GM06990 (cell line): ENCODE measurements at places on chromosomes 4 and X.

DNA sequence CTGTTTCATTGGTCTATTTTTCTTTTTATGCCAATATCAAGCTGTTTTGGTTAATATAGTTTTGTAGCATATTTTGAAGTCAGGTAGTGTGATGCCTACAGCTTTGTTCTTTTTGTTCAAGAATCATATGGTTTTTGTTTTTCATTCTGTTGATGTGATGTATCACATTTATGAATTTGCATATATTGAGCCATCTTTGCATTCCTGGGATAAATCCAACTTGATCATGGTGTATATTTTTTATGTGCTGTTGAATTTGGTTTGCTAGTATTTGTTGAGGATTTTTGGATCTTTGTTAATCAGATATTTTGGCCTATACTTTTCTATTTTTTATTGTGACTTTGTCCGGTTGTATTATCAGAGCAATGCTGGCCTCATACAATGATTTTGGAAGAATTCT, 74.8 kb downstream of the GPAT3 start:
- no peak for DNase-seq

DNA sequence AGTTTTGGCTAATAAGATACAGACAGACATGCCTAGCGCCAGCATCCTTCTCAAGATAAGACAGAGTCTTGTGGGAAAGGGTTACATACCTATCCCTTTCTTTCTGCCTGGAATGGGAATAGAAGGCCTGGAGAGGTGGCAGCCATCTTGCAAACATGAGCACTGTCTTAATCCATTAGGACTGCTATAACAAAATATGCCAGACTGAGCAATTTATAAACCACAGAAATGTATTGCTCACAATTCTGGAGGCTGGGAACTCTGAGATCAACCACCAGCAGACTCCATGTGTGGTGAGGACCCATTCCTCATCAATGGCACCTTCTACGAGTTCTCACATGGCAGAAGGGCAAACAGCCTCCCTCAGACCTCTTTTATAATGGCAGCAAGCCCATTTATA, 26.5 kb upstream of the NEIL3 start:
- DNase-seq = no peak

DNA sequence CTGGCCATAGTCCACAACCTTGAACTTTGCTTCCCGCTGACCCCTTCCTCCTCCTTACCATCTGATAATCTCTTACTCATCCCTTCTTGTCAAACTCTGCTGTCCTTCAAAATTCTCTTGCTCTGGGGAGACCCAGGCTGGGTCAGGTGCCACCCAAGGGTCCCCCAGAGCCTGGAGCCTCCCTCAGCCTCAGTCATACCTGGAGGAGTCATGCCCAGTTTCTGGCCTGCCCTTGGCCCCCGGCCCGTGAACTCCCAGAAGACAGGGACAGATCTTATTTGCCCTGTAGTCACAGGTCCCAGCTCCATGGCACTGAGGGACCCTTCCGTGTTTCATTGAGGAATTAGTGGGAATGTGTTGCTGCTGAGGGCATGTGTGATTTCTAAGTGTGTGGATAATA, 4.7 kb upstream of the GPR78 start:
- DNase-seq = no peak

GRCh38 chr4:15575966-15576365, 79.2 kb downstream of the FBXL5 start:
- no peak for DNase-seq

DNA sequence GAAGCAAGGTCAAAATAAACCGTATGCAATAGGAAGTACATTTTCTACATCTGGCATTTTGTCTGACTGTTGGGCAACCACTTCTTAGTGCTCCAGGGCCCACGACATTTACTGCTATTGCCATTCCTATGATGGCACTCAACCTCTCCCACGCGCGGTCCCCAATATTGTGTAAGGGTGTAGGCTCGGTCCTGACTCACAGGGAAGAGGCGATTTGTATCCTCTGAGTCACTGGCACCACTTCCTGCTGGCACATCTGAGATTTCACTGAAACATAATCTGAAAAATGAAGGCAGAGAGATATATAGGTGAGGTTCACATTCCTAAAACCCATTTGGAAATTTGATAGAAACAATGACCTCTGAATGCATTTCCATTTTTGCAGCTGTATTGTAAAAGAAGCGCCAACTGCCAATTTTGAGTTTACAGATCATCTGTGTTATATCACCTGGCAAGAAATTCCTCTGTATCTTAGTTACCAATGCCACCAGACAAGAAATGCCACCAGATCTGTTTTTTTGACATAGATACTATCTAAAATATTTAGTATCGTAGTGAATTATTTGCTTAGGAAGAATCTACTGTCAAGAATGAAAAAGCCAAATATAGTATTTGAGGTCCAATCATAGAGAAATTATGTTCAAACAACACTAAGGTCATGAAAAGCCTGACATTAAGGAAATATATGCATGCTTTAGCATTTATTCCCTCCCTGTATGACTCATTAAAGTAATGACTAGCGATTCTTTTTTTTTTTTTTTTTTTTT, 9.8 kb downstream of the EREG start:
- DNase-seq = no peak

DNA sequence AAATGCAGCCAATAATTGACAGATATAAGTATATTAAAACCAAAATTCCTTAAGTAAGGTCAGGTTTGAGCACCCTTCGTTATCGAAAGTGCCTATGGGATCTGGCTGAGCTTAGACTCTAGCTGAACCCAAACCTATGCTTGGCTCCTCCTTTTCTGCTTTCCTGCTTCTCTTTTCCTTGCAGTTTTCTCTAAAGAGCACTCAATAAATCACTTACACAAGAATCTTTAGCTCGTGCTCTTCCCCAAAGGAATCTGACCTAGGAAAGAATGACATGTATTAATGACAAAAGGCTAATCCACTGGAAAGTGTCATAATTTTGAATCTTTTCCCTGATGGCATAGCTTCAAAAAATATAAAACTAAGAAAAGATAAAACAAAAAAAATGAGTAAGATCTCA, 282.7 kb downstream of the DKK2 start:
- DNase-seq = no peak

DNA sequence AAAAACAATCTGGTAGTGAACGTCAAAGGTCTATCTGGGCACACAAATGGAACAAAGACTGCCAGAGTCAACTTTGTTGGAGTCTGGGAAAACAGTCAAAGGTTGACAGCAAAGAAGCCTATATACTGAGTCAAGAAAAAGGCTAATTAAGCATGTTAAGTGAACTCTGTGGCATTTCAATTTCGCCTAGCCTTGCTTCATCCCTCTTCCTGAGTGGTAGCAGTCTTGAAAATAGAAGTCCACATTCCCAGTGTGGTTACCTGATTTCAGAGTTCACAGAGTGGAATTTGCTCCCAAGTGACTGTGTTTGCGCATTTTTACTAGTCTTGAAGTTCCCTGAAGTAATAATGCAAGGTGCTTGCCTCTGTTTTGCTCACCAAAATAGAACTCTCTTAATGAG, 760.0 kb downstream of the FSTL5 start:
- no peak for DNase-seq

GRCh38 chrX:147958291-147958690, 22.8 kb upstream of the FMR1NB start:
- no peak for DNase-seq

GRCh38 chrX:72307646-72308051, 1.9 kb upstream of the CITED1 start:
- no peak for DNase-seq

- peak; percentile 76 for DNase-seq
Measured at GRCh38 chrX:107673933-107674479, 45.7 kb downstream of the PRPS1 start.

- DNase-seq = no peak
Measured at GRCh38 chrX:82196866-82197265, 995.0 kb downstream of the SH3BGRL start.

DNA sequence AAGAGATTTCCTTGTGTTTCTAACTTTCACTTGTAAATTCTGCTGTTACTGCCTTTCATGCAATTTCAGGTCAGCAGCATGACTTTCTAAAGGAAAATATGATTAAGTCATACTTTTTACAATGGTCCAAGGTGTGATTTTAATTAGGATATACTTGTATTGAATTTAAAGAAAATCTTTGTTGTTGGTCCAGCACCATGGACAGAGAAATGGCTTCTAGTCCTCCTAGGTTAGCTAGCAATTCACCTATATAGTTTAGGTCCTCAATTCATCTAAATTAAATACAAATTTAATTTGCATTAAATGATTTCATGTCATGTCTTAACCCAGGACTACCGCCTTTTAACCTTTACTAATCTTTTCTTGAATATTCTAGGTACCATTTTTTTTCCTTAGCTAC, 304.9 kb upstream of the RPS6KA3 start:
- DNase-seq = no peak

- DNase-seq = no peak
Measured at GRCh38 chr4:125338814-125339213, 24.1 kb downstream of the FAT4 start.

DNA sequence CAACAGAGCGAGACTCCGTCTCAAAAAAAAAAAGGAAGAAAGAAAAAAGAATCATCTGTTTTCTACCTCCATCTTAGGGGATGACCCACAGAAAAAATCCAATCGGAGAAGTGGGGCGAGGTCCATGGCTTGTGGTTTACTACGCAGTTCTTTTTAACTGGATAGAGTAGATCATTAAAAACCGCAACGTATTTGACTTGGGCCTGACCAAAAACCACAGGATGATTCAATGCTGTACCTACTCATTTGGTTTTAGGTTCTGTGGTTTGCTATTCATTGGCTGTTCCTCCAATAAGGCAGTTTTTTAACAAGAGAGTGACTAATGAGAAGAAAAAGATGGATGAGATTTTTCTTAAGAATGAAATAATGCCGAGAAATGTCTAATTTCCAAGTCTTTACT, 83.7 kb downstream of the FREM3 start:
- DNase-seq = peak; percentile 22

DNA sequence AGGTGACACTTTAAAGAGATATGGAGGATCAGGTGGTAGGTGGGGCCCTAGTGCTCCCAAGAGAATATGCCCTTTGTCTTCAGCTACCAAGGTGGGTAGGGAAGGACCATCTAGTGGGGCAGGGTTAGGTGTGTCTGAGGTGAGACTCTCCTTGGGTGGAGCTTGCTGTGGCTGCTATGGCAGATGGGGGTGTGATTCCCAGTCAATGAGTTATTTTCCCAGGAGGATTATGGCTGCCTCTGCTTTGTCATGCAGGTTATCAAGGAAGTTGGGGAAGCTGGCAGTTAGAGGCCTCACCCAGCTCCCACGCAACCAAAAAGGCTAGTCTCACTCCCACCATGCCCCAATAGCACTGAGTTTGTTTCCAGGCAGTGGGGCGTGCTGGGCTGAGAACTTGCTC, 18.0 kb upstream of the SPIN2A start:
- no peak for DNase-seq

- no peak for DNase-seq
Measured at GRCh38 chrX:85345523-85345922, 33.9 kb downstream of the POF1B start.

- peak; percentile 45 for DNase-seq
Measured at GRCh38 chr4:70874268-70875156, 27.7 kb upstream of the MOB1B start.
